ENCODE measurements at places on chromosomes 12 and 14. TPM values are rescaled to one million over a fixed set of nuclear protein-coding genes. Genes with fewer than 3 reads are reported as not detected.

Gene KCNJ8
- total RNA-seq, result 0.41 TPM

Gene SPATS2
- 40.8 TPM for total RNA-seq

Gene GLI1
- 9.9 TPM for total RNA-seq

Gene DIO3
- not detected for total RNA-seq

Gene NKX2-1
- 0.06 TPM for total RNA-seq

Gene LRRIQ1
- 0.71 TPM for total RNA-seq

Gene KRT83
- 5.4 TPM for total RNA-seq

Gene AKAP6
- 0.91 TPM for total RNA-seq

Gene RILPL2
- total RNA-seq, result 1.7 TPM

Gene ASB2
- total RNA-seq, result 3.5 TPM

Gene KRT6C
- total RNA-seq, result not detected

Gene COX8C
- total RNA-seq, result not detected

Gene TAC3
- 0.24 TPM for total RNA-seq

Gene KLHDC1
- 0.50 TPM for total RNA-seq

Gene BTG1
- total RNA-seq, result 99.5 TPM

Gene PTPRR
- 0.17 TPM for total RNA-seq

Gene SYCP3
- total RNA-seq, result not detected

Gene PTGER2
- 1.5 TPM for total RNA-seq

Gene GALNT9
- total RNA-seq, result 7.1 TPM

Gene SYNDIG1L
- total RNA-seq, result not detected

Gene GALNT16
- 3.6 TPM for total RNA-seq

Gene MYF6
- not detected for total RNA-seq

Gene AKAP3
- 0.10 TPM for total RNA-seq

Gene RBP5
- not detected for total RNA-seq

Gene SLC25A47
- total RNA-seq, result not detected

Gene TAS2R7
- total RNA-seq, result not detected

Measured in A549 treated with CpdA at 1 μM for 4 hours (cell line).